Kasumi-1 (cell line): ENCODE measurements at places on chromosomes 7 and 10.
A peak's percentile ranks its signal among the peaks of the same experiment; 100 is the strongest.

- no peak for DNase-seq
These were observed 574.8 kb downstream of the ETV1 start for GRCh38 chr7:13414661-13415107.

DNA sequence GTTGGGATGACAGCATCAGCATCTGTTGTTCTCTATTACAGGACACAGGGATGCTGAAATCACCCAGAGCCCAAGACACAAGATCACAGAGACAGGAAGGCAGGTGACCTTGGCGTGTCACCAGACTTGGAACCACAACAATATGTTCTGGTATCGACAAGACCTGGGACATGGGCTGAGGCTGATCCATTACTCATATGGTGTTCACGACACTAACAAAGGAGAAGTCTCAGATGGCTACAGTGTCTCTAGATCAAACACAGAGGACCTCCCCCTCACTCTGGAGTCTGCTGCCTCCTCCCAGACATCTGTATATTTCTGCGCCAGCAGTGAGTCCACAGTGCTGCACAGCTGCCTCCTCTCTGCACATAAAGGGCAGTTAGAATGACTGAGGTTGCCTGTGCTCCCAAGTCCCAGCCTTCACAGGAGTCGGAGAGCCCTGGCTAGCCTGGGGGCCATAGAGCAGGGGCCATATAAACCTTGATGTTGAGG is 142.2 kb upstream of the PRSS58 start:
- no peak for DNase-seq

GRCh38 chr10:133292919-133293809 is 15.5 kb downstream of the TUBGCP2 start:
- DNase-seq: peak; percentile 73

DNA sequence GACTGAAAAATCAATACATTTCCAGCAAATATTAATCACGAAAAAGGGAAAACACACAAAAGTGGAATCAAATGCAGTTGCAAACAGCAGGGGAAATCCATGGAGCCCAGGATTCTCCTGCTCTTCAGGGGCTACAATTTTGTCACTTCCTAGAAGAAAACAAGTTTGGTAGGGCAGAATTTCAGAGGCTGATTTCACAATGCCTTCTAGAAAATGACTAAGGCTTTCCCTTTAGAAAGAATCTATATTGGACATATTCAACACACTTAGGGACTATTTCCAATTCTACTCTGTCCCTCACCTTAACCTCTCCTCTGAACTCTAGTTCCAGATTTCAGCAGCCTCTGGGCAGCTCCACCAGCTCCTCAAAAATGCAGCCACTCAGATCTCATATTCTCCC is 111.3 kb downstream of the HECTD2 start:
- peak; percentile 19 for DNase-seq

DNA sequence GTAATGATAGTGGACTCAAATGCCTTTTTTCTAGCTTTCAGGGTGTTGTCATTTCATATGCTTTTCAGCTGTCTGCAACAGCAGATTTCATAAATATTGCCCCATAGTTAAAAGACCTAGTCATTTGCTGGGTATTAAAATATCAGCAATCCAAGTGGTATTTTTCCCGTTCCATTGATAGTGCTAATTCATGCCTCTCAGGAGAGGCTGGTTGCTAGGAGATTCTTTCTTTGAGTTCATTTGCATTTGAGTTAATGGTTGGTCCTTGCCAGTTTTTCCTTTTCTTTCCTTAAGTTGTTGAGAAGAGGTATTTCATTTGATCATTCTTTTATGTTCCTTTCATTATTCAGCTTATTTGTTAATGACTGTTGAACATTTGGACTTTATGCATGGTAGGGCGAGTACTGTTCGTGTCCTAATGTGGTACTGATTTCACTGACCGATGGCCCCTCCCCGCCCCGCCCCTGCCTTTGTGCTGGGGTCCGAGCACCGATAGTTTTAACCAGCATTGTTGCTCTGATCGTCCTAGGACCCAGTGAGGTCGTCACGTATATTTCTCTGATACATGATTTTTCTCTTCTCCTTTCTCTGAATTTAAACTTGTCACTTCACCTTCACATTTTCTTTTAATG is 128.6 kb downstream of the CCNY start:
- no peak for DNase-seq

- no peak for DNase-seq
These were observed 245.9 kb downstream of the SKAP2 start for GRCh38 chr7:26618449-26618848.

GRCh38 chr10:124883510-124884321 is 58.2 kb upstream of the ZRANB1 start:
- DNase-seq: no peak

- no peak for DNase-seq
These were observed 195.1 kb downstream of the INHBA start for GRCh38 chr7:41507686-41508268.

DNA sequence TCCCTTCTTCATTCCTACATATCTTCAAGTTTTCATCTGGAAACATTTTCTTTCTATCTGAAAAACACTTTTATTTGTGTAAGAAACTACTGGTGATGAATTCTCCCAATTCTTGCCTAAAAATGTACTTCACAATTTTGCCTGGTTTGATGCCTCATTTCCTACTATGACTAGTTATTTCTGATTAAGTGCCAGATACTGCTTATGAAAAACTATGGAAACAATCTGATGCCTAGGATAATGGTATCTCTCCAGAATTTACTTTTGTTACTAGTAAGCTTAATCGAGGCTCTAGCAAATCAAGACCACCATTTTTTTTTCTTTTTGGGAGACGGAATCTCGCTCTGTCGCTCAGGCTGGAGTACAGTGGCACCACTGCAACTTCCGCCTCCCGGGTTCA is 31.3 kb downstream of the CACUL1 start:
- DNase-seq: no peak

DNA sequence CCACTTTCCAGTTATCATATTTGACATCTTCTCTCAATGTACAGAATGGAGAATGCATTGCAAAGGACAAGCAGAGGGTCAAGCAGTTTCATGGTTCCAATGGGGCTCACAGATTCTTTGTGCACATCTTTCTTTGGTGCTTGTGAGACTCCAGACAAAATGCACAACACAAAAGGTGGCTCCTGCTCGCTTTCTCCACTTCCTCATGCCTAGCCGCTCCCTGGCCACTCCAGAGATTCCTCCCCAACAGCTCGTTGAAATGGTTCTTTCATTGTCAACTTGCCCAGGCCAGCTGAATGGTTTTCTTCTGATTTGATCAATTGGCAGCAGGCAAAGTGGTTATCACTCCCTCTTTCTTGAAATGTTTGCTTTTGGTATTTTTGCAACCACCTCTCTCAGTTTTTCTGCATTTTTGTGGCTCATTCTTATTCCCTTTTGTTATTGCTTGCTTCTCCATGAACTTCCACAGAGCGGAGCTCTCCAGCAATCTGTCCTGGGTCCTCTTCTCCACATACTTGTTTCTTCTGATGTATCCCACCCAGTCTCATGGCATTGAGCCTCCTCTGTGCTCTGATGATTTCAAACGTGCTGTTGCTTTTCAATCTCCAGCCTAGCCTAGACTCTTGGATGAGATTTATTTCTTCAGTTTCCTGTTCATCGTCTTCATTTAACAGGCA is 507.8 kb upstream of the MKI67 start:
- DNase-seq: no peak
